ENCODE measurements at places on chromosomes 5 and 9.

DNA sequence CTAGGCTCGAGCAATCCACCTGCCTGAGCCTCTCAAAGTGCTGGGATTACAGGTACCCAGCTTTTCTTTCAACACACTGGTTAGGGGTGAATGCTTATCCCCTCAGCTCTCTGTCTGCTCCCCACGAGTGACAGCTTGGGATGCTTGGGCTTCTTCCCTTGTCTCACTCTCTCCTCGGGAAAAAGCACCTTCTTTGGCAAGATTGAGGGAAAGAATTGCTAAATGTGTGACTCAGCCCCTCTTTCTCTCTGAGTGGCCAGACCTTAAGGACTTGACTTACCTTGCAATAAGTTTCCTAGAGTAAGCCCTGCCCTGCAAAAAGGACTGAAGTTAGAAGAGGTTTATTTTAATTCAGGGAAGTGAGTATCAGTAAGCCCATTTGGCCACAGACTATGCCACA, 68.1 kb upstream of the ERBIN start:
- no peak for DNase-seq

- no peak for DNase-seq
Observed at GRCh38 chr9:88998911-88999310, 7.6 kb downstream of the S1PR3 start.

GRCh38 chr9:70395652-70396051, 18.8 kb downstream of the KLF9 start:
- DNase-seq: no peak

- DNase-seq: no peak
Observed at GRCh38 chr5:154358516-154359220, 87.1 kb upstream of the SAP30L start.

DNA sequence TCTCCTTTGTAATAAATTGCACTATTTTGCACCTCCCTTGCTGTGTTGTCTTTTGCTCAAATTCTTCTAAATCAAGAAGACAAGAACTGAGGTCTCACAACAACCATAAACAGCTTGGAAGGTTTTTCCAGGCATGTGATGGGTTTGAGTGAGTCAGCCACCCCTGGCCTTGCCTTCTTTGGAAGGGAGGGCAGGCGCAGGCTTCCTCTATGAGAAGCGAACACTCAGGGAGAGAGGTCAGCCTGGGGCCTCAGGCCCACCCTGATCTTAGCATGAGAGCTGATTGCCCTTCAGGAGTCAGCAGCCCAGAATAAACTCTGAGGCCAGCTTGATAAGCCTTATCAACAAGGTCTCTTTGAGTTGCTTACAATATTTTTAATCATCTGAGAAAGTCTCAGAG, 31.6 kb downstream of the S1PR3 start:
- no peak for DNase-seq

DNA sequence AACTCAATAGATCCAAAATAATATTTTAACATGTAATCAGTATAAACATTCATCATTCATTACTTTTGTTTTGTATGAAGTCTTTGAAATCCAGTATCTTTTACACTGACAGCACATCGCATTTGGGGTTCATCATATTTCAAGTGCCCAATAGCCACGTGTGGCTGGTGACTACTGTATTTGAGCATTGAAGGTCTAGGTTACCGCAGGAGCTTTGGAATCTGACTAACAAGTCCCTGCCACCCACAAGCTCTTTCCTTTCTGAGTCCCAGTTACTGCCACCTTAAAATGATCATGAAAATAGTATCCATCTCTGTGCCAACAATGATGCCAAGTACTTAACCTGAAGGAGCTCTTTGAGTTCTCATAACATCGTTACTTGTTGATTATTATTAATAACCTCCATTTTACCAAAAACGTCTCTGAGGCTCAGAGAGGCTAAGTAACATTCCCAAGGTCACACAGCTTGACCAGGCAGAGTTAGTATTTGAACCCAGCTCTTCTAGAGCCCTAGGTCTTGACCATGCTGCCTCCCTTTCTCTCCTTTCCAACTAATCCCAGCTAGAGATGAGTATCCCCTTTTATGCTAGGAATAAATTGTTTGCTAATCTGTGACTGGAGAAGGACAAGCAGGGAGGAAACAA, 24.2 kb downstream of the ARHGEF37 start:
- no peak for DNase-seq

DNA sequence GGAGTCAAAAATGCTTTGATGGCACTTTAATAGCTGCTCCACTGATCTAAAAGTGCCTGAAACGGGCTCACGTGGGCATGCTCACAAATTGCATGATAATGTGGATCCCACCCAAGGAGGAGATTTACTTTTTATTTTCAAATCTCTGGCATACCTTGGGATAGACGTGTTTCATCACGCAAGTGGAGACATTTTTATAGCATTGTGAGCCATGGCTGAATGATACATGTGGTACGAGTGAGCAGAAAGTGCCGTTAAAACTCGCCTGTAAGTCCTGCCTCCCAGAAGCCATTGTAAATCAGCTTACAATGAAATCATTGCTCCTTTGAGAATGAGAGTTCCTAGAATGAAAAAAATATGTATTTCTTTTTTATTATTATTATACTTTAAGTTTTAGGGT, 514.7 kb downstream of the MAT2B start:
- no peak for DNase-seq

GRCh38 chr9:75636427-75637045, 253.9 kb upstream of the PCSK5 start:
- no peak for DNase-seq

GRCh38 chr5:136212252-136212721, 19.3 kb upstream of the SMIM32 start:
- no peak for DNase-seq

DNA sequence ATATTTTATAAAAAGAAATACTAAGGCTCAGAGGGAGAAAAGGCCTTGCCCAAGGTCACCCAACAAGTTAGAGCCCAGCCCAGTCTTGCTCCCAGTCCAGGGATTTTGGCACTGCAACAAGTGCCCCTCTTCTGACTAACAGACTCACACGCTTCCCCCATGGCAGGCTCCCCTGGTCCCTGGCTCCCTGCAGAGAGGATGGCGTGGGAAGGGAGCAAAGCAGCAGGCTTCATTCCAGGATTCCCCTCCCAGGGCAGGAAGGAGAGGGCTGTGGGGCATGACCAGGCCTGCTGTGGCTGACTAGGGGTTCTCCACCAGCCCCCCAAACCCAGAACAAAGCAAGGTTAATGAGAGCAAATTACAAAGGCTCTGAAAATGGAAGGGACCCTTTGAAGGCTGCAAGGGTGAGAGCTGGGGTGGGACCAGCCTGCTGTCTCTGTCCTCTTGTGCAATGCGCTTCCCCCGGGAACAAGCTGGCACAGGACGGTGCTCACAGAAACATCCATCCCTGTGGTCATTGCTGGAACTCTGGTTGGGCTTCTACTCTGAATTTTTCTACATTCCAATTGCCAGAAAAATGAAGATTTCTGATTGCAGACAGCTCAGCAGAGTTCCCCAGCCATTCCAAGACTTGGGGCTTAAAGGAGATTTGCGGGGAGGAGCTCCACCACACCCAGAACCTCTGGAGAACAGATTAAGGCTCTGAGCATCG, 37.1 kb upstream of the FAT2 start:
- DNase-seq: no peak

GRCh38 chr5:102262688-102263087, 33.4 kb downstream of the SLCO4C1 start:
- no peak for DNase-seq

- no peak for DNase-seq
Observed at GRCh38 chr5:115227281-115227680, 35.4 kb downstream of the PGGT1B start.

DNA sequence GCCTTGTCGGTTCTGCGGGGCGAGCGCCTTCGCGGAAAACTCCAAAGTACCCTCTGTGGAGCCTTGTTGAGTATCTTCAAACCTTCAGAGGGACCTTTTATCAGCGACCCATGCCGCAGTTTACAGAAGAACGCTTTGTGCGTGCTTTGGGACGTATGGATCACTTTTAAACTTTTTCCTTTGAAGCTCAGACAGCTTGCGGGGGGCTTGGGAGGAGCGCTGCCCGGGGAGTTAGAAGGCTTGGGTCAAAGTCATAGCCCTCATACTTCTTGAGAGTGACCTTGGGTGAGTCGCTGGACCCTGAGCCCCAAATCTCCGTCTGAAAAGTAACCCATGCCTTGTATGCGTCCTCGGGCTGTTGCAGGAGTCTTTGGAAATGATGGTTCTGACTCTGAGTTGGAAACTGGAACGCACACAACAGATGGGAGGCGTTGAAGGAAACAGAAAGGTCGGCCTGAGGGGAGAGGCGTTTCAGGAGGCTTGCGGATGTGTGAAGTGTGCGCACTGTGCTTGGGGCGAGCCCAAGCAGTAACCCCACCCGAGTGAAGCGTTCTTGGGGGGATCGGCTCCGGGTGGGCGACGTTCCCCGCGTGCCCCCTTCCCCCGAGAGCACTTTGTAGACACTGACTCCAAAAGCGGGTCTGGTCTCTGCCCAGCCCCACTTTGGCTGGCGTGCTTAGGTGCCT, 661 bp upstream of the SLC25A51 start:
- DNase-seq: no peak

GRCh38 chr5:27217155-27217956, 179.0 kb upstream of the CDH9 start:
- DNase-seq: no peak

GRCh38 chr9:71814226-71814625, 45.9 kb upstream of the CEMIP2 start:
- no peak for DNase-seq

DNA sequence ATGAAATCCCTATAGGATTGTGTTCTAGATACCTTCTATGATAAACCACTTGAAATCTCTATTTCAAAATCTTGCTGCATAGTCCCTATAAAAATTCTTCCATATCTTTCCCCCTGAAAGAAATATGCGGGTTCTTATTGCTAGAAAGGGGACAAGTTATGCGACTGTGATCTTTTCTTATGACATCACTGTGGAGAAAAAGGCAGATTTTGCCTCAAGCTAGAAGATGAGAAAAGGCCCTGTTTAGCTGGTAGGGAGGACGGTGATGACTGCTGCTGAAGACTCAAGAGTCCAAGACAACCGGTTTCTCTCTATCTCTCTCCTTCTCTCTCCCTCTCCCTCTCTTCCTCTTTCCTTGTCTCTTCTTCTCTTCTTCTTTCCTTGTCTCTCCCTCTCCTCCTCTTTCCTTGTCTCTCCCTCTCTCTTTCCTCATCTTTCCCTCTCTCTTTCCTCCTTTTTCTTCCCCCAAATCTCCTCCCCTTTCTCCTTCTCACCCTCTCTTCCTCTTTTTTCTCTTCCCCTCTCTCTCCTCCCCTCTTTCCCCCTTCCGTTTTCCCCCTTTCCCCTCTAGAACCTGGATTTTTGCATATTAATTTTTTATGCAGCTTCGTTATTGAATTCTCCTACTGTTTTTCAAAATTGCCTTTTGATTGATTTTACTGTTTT, 5.3 kb downstream of the OR2S2 start:
- no peak for DNase-seq

GRCh38 chr9:110890416-110890815, 147.9 kb downstream of the LPAR1 start:
- DNase-seq: no peak

DNA sequence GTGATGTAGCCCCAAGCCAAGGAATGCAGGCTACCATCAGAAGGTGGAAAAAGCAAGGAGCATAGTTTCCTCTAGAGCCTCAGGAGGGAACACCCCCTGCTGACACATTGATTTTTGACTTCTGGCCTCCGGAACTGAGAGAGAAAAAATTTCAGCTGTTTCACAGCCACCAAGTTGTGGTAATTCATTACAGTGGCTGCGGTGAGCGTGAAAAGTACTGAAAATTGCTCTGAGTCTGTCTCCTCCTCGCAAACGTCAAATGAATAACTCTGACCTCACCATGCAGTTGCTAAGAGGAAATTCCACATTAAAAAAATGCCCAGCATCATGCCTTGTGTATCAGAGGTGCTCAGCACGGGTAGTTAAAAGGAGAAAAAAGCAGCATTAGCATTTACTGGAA, 277.9 kb upstream of the MSX2 start:
- DNase-seq: no peak

DNA sequence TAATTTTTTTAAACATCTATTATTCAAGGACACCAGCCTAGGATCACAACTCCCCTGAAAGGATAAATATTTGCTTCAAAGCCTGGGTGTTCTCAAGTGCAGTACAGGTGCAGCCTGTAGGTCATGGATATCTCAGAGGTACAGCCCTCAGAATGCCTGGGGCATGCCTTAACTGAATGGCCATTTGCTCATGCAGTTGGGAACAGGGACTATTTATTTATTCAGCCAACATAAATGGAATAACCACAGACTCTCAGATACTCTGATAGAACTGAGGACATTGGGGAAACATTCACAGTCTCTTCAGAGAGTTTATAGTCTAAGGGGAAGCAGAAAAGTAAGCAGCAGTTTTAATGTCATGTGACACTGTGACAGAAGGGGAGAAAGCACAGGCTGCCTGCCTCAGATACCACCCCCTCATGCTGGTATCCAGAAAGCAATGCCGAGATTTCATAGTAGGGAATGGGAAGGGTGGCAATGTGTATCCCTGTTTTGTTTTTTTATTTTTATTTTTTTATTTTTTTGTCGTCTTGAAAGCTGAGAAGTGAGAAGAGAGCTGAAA, 112.6 kb downstream of the MACIR start:
- DNase-seq: no peak

DNA sequence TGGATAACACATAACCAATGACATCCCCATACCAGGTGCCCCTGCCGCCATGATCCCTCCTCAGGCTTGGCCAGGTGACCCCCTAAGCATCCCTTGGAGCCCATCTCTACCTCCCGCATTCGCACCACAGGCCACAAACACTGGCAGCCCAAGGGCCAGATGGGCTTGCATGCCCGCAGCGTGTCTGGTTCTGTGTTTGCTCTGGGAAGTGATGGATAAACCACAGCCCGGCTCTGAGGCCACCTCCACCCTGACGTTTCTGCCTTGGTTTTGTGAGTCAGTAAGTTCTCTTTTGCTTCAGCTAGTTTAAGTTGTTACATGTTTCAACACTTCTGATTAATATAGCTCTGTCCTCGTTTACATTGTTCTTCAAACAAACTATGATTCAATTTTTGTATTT, 172.4 kb upstream of the PHYKPL start:
- DNase-seq: no peak

DNA sequence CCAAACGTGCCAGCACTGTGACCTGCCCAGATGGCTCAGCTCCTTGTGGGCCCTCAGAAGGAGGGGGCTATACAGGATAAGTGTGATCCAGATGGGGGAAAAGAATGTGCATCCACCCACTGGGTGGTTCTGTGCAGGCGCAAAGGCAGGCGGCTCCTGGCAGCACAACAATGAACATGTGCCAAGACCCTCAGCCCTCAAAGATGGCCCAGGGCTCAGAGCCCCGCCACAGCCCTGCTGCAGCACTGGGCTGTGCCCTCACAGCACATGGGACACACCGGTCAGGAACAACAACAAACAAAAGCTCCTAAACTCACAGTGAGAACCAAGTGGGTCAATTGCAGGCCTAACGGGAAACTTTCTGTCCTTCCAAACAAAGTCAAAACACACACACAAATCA, 4.7 kb downstream of the SEMA4D start:
- no peak for DNase-seq

- no peak for DNase-seq
Observed at GRCh38 chr5:142653321-142653720, 32.6 kb downstream of the FGF1 start.

GRCh38 chr9:116260531-116260930, 106.9 kb downstream of the PAPPA start:
- no peak for DNase-seq

- DNase-seq: no peak
Observed at GRCh38 chr9:123893831-123894460, 36.0 kb downstream of the DENND1A start.

GRCh38 chr9:4024281-4024777, 275.5 kb downstream of the GLIS3 start:
- no peak for DNase-seq
